ENCODE measurements at places on chromosomes 12 and 14.

GRCh38 chr12:9143929-9144729, 28.4 kb upstream of the A2M start:
- no peak for DNase-seq

GRCh38 chr14:41899416-41899815, 292.7 kb downstream of the LRFN5 start:
- no peak for DNase-seq

DNA sequence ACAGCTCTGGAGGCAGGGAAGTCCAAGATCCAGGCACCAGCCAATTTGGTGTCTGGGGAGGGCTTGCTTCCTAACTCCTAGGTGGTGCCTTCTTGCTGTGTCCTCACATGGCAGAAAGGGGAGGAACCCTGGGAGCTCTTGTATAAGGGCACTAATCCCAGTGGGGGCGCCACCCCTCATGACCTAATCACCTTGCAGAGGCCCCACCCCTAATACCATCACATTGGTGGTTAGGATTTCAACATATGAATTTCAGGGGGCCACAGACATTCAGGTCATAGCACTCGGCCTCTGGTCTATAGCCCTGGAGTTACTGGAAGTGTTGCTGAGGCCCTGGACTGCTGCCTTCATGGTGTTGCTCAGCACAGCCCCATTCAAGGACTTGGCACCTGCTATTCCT, 14.6 kb downstream of the PSMD9 start:
- no peak for DNase-seq

DNA sequence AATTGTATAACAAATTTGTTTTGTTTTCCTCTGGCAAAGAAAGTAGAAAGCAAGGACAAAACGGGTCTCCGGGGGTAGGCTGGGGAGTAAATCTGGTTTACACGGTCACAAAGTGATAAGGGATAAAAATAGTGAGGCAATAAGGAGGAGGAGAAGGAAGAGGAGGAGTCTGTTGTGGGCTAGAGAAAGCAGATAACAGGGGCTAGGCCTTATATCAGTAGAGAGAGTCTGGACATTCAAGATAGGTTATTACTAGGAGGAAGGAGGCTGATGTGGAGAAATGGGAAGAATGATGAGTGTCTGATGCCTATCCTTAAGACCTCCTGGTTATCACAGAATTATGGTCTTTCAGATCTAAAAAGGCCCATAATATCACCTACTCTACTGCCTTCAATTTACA, 83.2 kb upstream of the SSTR1 start:
- no peak for DNase-seq

GRCh38 chr14:93533842-93534241, 103.1 kb downstream of the UNC79 start:
- DNase-seq: no peak

DNA sequence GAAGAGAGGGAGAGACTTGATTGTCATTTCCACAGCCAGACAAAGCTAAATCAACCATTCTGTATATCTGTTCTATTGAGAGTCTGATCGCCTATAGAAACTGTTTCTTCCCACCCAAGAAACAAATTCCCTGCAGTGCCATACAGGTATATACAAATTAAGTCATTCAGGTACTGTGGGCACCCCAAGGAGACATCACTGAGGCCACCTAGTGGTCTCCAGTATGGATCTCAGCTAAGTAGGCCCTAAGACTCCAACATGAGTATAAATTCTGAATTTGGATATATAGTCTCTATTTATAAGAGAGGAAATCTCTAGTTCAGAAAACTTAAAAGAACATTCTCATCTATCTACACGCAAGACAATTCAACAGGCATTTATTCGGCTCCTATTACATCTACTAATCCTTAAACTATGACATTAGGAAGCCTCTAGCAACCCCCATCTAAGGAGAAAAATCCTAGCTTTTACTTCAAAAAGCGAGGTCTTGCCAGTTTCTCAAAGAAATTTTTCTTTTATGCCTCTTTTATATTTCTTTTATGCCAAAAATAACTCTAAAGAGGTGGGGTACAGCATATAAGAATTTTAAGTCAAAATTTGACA, 62.6 kb downstream of the DCAF5 start:
- DNase-seq: peak; percentile 27

DNA sequence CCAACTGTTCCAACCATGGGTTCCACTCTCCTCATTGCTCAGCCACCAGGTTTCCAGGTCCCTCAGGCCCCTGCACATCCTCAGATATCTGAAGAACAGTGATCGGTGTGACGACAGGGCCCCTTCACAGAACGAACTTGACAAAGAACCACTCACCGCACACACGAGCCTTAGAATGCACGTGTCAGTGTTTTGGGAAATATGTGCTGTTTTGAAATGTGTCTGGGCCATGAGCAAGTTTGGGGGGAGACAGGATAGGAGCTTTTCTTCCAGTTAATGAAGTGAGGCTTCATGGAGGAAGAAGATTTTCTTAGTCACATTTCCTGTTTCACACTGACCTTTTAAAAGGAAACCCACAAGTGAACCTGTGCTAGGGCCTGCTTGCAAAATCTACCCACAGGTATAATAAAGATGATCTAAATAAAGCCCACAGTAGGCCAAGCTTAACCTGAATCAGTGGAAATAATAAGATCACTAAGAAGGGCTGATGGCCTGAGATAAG, 58.6 kb downstream of the ZFP36L1 start:
- peak; percentile 56 for DNase-seq

DNA sequence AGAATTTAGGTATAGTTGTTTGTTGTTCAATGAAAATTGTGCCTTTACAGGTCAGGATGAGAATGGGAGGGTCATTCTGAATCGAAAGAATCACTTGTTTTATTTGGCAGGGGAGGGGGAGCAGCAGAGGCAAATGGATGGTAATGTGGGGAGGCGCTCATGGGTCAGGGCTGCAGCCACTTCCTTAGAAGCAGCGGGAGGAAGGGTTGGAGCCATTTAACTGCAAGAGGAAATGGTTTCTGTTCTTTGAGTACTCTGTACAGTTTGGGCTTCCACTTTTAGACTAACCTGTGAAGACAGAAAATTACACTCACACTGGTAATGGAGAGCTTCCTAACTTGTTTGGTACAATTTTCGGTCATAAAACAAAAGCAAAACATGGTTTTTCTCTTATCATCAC, 57.2 kb downstream of the PIWIL1 start:
- DNase-seq: no peak

- DNase-seq: no peak
These were observed 432.6 kb downstream of the PCNX1 start for GRCh38 chr14:71339650-71340415.
